ENCODE measurements at places on chromosomes 11 and 22. TPM values are rescaled to one million over a fixed set of nuclear protein-coding genes. Genes with fewer than 3 reads are reported as not detected.

Gene SCN4B
- total RNA-seq, result 5.7 TPM

Gene RAG2
- not detected for total RNA-seq

Gene ISX
- total RNA-seq, result not detected

Gene PATE4
- total RNA-seq, result not detected

Gene FAM83F
- 6.8 TPM for total RNA-seq

Gene PARVB
- total RNA-seq, result 175 TPM

Gene KRTAP5-8
- total RNA-seq, result 0.66 TPM

Gene LRP4
- 3.8 TPM for total RNA-seq

Gene MRGPRE
- total RNA-seq, result not detected

Gene RBM14
- total RNA-seq, result 49.3 TPM

Gene CHST1
- 1.2 TPM for total RNA-seq

Gene MYO7A
- total RNA-seq, result 11.7 TPM

Gene IPO7
- 54.1 TPM for total RNA-seq

Gene CCDC15
- 2.6 TPM for total RNA-seq
